Uterine smooth muscle cell (primary cell): ENCODE measurements at places on chromosomes 1 and 21. TPM values are rescaled to one million over a fixed set of nuclear protein-coding genes. Genes with fewer than 3 reads are reported as not detected.

PEX19 gene
- total RNA-seq = 52.0 and 59.2 TPM in 2 replicates

ACKR1 gene
- total RNA-seq = not detected in 2 replicates

OR6K6 gene
- 0.12 TPM in 1 of 2 replicates, not detected in the other for total RNA-seq

USP1 gene
- 31.5 and 55.3 TPM in 2 replicates for total RNA-seq

PHLDA3 gene
- 98.3 and 149 TPM in 2 replicates for total RNA-seq

NPL gene
- 2.0 and 2.1 TPM in 2 replicates for total RNA-seq

EDN2 gene
- total RNA-seq = not detected in 2 replicates
